ENCODE measurements at places on chromosomes 4 and X. TPM values are rescaled to one million over a fixed set of nuclear protein-coding genes. Genes with fewer than 3 reads are reported as not detected.

TMEM156 gene
- total RNA-seq = 0.46 TPM

TMEM47 gene
- total RNA-seq = 90.2 TPM

MND1 gene
- total RNA-seq = 9.5 TPM

PITX2 gene
- 11.8 TPM for total RNA-seq

EGFL6 gene
- 10.8 TPM for total RNA-seq

TMSB15C gene
- total RNA-seq = 30.4 TPM

GRXCR1 gene
- not detected for total RNA-seq

GLRA3 gene
- 26.3 TPM for total RNA-seq

TRMT44 gene
- 17.1 TPM for total RNA-seq

DGKK gene
- total RNA-seq = 6.2 TPM

STBD1 gene
- total RNA-seq = 1.6 TPM

ANK2 gene
- 684 TPM for total RNA-seq

RAB41 gene
- total RNA-seq = not detected

CXorf38 gene
- 8.8 TPM for total RNA-seq

FAAH2 gene
- total RNA-seq = 6.2 TPM

XKRX gene
- total RNA-seq = 0.23 TPM

MCF2 gene
- 36.0 TPM for total RNA-seq

PTTG2 gene
- not detected for total RNA-seq

NDNF gene
- 11.8 TPM for total RNA-seq

PWWP3B gene
- total RNA-seq = 4.2 TPM

CT83 gene
- total RNA-seq = not detected

VMA21 gene
- total RNA-seq = 190 TPM

MEPE gene
- 0.23 TPM for total RNA-seq

GPR50 gene
- total RNA-seq = 0.23 TPM

GPR173 gene
- 27.0 TPM for total RNA-seq

CDX4 gene
- not detected for total RNA-seq

LIMCH1 gene
- 48.4 TPM for total RNA-seq
